ENCODE measurements at places on chromosomes 4 and X.

DNA sequence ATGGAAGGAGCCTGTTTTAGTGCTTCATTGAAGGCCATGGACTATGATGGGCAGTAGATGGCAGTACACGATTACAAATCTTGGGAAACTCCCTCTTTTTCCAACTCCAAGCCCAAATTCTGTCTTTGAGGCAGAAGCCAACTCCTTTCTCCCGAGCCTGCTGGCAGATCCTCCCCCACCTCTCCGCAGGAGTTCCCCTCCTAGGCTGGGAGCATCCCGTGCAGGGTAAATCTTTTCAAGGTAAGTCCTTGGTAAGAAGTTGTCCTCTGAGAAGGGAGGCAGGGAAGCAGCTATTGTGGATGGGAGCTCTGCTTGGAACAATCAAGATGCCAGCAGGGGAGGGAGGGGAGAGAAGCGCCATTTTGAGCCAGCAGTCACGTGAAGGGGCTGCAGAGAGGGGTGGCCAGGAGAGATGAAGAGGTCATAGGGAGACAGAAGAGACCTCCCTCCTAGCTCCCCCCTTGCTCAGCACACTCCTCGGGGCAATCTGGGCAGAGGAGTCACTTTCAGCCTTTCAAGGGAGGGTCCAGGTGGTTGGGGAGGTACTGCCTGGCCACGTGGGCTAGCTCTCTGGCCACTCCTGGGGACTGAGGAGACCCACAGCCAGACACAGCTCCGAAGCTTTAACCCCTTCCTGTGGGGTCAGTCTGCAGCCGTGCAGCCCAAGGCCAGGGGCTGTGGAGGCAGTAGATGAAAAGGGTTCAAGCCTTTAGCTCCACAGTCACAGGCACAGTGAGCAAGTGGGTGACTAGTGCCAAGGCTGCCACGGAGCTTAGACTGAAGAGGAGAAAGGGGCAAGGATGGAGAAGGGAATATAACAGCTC is 9.6 kb downstream of the CC2D2A start:
- DNase-seq: no peak

GRCh38 chrX:107674480-107675364 is 46.4 kb downstream of the PRPS1 start:
- DNase-seq: peak; percentile 46

DNA sequence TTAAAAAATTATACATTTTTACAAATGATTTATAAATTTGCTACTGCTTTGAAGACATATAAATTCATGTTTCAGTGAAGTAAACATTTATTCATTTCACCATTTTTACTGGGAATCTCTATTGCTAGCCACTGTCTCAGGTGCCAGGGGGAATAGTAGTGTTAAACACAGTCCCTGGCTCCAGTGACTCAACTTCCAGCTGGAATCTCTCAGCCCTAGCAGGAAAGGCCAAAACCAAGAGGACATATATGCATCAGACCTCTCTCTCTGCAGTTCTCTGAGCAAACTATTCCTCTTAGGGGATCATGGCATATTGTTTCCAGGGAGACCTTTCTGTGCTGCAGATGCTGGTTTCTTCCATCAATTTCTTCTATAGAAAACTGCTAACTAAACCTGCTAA is 1009.0 kb upstream of the LCORL start:
- DNase-seq: no peak

DNA sequence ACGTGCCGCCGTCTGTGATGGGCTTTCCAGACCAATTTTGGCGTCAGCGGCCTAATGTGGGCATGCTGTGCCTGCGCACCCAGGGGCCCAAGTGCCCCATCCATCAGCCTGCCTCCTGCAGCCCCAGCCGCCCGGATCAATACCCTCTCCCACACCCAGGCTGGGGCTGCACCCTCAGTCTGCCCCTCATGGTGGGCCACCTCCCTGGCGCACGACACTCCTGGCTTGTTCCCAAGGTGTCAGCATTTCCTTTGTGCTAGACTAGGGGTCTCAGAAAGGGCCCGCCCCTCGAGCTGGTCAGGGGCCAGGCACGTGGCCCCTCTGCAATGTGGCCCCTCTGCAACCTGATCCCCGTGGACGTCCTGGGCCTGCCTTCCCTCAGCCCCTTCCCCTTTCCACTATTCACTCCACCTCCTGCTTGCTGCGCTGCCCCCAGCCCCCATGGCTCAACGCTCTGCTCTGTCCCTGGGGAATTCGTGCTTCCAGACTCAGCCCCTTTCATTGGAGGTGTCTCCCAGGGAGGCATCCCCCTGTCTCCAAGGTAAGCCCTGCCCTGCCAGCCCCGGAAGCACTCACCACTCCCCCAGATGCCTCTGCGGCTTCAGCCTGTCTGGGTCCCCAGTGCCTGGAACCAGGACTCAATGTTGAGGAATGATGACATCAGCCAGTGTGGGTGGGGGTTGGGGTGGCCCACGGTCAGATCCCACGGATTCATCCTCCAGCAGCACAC is 130.8 kb downstream of the HMX1 start:
- no peak for DNase-seq

GRCh38 chr4:126479709-126480108 is 1153.0 kb upstream of the INTU start:
- DNase-seq: no peak

- no peak for DNase-seq
Observed at GRCh38 chrX:67784712-67785111, 240.9 kb downstream of the AR start.

- no peak for DNase-seq
Observed at GRCh38 chr4:94285666-94286065, 57.0 kb downstream of the HPGDS start.

DNA sequence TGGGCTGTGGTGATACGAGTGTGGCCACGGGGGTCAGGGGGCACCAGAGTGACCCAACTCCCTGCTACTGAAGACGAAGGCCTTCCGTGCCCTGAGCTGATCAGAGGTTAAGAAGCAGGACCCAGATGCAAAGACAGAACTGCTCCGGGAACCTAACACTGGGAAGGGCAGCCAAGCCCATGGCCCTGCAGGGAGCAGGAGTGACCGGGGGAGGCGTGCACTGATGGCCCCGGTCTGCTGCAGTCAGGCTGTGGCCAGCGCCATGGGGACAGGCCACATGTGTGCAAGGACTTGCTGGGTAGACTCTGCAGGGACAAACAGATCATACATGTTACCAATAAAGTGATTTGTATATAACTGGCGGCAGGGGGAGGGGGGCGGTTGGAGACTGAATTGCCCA is 74.6 kb downstream of the ACOX3 start:
- DNase-seq: no peak

GRCh38 chrX:67601771-67602170 is 58.0 kb downstream of the AR start:
- DNase-seq: no peak

DNA sequence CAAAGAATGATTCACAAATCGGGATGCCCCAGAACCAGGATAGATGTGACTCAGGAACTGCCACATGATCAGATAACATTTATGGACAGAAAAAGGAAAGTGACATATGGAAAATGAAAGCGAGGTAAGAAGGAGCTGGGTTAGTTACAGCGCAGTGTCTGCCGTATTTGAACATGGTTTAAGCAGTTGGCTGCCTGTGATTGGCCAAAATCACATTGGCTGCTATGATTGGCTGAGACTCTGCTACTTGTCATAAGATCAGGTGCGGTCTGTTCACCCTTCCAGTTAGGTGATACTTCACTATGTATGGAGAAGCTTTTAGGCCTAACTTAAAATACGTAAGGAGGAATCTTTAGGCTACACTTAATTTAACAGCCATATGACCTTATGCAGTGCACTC is 322.7 kb upstream of the HAND2 start:
- DNase-seq: no peak

DNA sequence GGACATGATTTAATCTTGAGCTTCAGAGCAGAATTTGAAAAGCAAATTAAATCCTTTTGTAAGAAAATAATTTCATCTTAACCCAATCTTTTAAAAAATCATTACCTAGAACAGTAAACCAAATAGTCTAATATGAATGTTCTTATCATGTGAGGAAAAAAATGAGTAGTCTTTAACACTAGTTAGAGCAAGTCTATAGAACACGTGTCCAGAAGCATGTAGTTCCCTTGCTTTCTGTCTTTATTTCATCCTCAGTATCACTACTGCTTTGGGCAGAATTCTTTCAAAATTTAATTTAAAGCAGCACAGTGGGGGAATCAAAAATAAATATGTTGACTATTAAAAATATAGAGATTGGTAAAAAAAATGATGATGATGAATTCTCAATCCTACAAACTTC is 2.1 kb downstream of the RBM47 start:
- no peak for DNase-seq

DNA sequence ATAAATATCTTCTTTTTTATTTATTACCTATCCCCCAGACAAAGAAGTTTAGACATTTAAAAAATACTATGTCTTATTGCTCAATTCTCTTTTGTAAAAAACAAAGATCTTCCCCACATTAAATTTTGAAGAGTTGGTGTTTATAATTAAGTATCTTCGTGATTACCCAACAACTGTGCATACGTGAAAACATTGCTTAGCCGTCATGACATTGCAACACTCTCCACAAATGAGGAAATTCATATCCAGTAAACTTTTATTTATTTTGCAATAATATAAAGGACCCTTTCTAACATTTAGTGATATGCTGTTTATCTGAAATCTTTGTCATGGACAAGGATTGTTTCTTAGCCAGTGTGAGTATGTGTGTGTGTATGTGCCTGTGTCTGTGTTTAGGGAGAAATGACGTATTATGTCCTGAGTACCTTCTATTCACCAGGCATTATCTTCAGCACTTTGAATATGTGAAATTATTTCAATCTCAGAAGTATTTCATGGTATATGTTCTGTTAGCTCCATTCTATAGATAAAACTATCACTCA is 26.1 kb upstream of the EREG start:
- no peak for DNase-seq

GRCh38 chr4:89509708-89510281 is 202.2 kb upstream of the GPRIN3 start:
- DNase-seq: no peak

DNA sequence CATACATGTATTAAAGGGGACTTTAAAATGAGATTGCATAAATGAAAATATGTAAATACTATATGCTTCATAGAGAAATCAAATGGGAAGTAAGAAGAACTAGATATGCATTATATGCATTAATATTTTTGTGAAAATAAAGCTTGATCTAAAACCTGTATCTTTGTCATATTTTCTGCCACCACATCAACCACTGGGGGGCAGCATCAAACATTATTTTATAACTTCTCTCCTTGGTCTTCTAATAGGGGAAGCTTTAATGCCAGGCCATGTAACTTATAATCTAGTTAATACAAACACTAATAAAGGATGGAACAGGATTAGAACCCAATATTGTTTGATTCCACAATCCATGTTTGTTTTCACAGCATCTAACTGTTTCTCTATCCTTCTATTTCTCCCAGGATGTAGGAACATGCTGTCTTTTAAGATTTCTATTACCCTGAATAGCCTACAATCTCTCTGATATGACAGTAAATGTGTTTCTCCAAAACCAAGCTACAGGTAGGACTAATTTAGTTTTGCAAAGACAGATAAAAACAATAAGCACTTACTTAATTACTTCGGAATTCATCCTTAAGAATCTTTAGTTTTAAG is 10.0 kb downstream of the QRFPR start:
- DNase-seq: no peak

- DNase-seq: no peak
Observed at GRCh38 chr4:80172203-80172602, 25.1 kb upstream of the PRDM8 start.

GRCh38 chr4:2066011-2066551 is 7.0 kb downstream of the NAT8L start:
- no peak for DNase-seq

DNA sequence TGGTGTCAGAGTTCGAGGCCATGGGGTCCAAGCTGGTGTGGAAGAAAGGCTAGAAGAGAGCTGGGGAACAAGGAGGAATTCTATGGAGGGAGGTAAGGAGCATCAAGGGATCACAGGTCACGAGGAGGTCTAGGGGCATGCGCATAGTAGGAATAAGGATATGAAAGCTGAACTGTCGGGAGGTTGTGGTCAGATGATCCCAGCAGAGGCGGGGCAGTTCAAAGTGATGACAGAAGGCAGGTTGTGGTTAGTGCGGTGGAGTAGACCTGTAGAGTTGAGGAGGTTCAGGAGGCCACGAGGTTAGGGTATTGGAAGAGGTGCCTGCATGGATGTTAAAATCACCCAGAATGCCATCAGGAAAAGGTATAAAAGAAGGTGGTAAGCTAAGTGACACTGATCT is 156.3 kb downstream of the TMEM164 start:
- DNase-seq: no peak

DNA sequence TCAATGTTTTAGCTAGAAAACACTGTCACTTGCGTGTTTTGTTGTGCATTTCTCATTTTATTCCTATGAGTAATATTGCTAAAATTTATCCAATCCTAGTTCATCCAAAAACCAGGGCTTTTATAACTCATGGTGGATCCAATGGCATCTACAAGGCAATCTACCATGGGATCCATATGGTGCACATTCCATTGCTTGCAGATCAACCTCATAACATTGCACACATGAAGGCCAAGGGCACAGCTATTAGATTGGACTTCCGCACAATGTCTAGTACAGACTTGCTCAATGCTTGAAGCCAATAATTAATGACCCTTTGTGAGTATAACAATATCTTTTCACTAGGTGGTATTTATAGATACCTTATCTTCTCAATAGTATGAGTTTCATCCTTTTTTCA is 57.2 kb upstream of the UGT2B7 start:
- no peak for DNase-seq

GRCh38 chr4:127920521-127920920 is 39.8 kb downstream of the PLK4 start:
- no peak for DNase-seq

- no peak for DNase-seq
Observed at GRCh38 chrX:57565198-57565597, 26.6 kb upstream of the ZXDB start.

DNA sequence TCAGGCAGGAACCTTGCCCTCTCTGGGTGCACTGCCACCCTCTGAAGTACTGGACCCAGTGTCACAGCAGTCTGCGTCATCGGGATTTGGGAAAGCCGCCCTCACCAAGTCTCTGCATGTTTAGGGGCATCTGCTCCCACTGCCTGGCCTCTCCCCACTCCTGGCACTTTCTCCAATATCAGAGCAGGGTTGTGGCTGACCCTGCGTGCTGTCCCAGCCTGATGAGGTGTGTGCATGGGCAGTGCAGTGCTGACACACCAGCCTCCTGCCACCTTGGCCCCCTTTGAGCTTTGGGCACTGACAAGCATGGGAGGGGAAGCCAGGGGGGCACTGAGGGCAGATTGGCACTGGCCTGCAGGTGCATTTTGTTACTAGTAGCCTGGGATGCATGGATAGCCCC is 652.5 kb downstream of the GABRG1 start:
- no peak for DNase-seq

DNA sequence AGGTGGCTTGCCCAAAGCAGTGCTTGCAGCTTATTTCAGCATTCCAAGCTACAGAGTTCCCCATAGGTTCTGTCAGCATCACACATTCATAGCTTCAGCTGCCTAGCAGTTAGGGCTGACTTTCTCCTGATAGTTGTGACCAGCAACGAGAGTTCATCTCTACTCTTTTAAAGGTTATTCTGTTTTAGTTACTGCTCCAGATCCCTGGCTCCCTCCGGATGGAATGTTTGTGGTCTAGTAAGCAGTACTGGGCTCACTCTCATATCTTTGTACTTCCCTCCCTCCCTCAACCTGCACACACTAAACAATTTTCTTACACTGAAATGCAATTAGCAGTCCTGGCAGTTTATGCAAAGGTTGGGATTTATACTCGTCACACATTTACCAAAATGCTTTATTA is 43.9 kb downstream of the PTTG2 start:
- no peak for DNase-seq

Data from SIG-M5 (cell line).